CD4-positive, alpha-beta T cell treated with Interleukin-6 at 100 ng/mL for 8 hours (primary cell): ENCODE measurements at places on chromosomes 4 and X.
A peak's percentile ranks its signal among the peaks of the same experiment; 100 is the strongest.

DNA sequence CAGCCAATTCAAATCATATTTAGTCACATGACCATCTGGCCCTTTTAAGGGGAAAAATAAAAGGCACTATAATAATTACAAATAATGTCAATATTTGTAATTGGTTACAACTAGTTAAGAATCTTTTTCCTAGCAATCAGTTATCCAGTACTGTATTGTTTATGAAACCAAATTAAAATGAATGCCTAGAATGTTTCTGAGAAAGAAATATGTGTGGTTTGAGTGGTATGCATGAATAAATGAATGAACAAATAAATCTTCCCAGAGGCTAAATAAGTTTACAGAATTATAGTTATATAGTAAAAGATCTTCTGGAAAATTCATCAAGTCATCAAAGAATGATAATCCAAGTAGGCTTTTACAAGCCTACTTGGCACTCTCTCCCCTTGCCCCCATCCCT is 55.8 kb upstream of the F8A3 start:
- DNase-seq, result no peak

DNA sequence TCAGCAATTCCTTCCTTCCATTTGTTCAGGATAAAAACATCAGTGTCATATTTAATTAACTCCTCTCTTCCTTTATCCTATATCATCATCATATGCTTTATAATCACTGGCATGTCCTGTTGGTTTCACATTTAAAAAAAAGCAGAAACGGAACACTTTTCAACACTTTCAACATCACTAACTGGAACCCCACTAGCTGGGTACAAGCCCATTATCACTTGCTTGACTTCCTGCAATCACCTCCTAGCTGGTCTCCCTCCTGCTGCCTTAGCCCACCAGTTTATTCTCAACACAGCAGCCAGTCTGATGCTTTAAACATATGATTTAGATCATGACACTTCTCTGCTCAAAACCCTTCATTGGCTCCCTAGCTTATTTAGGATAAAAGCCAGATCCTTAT is 116.4 kb upstream of the LSM6 start:
- DNase-seq, result no peak

GRCh38 chr4:156998500-156999174 is 27.0 kb upstream of the PDGFC start:
- DNase-seq, result no peak

- DNase-seq, result no peak
Observed at GRCh38 chr4:174627473-174627872, 105.2 kb upstream of the HPGD start.

DNA sequence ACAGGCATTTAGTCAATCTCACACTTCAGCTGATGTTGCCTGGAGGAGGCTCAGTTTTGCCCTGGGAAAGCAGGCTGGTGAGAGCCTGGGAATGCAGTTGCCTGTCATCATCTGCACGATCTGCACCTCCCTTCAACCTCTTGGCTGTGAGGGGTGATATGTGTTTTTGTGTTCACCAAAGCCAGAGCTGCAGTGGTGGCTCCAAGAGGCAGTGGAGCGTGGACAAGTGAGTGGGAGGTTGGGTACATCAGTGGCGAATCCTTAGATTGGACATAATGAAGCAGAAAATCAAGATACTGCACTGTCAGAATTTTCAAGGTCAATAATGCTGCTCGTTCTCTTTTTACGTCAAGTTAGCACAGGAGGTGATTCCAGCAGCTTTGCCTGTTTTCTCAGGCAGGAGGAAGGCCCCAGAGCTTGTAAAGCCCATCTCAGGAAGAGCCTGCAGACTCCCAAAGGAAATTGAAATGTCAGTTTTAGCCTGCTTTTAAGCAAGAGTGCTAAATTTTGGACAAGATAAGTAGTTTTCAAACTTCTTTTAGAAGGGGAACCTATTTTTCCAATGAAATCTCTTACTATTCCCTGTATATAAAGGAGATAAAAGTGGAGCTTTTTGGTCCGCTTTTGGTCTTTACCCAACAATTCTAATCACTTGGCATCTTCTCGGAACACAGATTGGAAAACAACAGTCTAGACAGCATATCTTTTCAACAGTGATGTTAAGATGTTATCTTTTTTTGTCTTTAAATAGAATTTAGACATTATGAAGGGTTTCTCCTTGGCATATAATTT is 92.8 kb downstream of the FRAS1 start:
- DNase-seq, result no peak

DNA sequence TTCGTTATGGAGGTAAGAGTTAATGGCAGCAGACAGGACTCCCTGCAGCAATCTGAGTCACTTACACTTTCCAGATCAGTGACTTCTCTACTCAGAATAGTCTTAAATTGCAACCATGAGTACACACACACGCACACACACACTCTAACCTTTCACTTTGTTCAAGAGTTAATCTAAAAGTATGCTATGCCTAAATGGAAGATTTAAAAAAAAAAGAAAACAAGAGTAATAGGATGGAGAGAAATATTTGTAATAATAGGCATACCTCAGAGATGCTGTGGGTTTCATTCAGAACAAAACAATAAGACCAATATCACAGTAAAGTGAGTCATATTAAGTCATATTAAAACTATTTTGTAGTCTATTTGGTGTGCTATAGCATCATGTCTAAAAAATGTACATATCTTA is 969.1 kb upstream of the PCDH10 start:
- no peak for DNase-seq

DNA sequence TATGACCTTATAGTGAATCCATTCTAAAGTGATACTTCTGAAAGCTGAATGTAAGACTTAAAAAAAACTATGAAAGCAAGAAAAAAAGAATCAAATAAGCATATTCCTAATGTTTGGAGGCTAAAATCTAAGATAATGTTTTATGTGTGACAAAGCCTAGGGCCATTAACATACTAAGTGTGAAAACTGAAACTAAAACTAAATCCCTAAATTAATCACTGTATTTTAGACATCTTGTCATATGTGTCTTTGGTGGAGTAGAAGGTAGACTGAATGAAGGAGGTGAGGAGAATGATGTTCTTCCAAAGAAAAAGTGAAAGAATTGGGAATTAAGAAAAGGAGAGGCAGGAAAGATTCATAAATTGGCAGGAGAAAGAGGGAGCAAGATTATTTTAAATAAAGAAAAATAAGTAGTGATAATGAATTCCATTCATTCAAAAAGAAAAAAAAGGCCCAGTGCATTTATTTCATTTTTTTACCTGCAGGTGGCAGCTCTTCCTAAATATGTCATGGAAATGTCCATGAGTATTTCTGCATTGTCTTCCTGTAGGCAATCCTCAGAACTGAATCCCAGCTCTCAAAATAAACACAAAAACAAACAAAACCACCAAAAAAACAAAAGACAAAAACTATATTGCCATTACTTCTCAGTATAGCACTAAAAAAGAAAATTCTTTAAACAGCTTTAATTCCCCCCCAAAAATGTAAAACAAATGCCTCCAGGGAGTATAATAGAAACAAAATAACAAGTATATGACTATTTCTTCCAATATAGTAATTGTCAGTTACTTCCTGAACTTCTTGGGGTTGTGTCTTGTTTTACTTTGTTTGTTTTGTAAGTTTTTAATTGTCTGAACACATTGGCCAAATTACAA is 17.0 kb upstream of the AP1AR start:
- DNase-seq, result peak; percentile 9

GRCh38 chr4:55932511-55932910 is 16.2 kb upstream of the CEP135 start:
- no peak for DNase-seq

- DNase-seq, result no peak
Observed at GRCh38 chr4:173513651-173514050, 16.4 kb downstream of the HAND2 start.
